ENCODE measurements at places on chromosomes 3 and 15.

- no peak for DNase-seq
These were observed 25.9 kb upstream of the UBE2Q2 start for GRCh38 chr15:75817138-75817935.

DNA sequence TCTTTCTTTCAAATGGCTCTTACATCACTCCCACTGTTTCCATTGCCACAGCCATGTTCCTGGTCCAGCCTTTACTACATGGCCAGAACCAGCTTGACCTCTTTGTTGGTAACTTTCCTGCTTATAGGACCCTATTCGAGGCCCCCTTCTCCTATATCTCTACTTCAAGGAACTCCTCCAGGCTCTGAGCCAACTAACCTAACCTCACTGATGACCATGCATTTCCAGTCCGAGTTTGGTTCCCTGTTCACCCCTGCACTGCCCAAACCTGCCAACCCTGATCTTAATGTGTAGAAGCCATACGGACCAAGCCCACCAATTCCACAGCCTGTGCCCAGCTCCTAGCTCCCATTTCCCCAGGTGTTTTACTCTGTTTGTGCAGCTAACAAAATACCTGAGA, 38.4 kb upstream of the TIPARP start:
- no peak for DNase-seq

- peak; percentile 52 for DNase-seq
These were observed 3.6 kb downstream of the SLC51A start for GRCh38 chr3:196219970-196220311.

- DNase-seq: no peak
These were observed 100.2 kb downstream of the C3orf70 start for GRCh38 chr3:185052631-185053030.

- no peak for DNase-seq
These were observed 19.7 kb upstream of the CGNL1 start for GRCh38 chr15:57356636-57357035.

DNA sequence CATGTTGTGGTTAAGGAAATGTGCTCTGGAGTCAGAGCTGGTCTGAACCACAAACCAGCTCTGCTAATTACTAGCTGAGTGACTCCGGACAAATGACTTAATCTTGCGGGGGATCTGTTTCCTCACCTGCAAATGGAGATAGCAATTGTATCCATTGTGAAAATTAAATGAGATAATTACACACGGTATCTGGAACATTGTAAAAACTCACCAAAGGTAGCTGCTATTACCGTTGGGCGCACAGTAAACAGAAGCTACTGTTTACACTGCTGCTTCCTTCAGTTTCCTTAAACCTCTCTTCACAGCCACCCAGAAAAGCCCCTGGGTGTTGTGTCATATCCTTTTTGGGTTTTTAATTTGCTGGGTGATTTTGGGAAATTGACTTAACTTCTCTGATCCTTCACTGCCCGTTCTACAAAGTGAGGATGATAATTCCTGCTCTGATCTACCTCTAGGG, 107.8 kb downstream of the MEGF11 start:
- peak; percentile 41 for DNase-seq

GRCh38 chr3:71238355-71238757, 345.2 kb downstream of the FOXP1 start:
- DNase-seq: no peak

- DNase-seq: no peak
These were observed 82.0 kb upstream of the EPHB3 start for GRCh38 chr3:184479426-184480126.

DNA sequence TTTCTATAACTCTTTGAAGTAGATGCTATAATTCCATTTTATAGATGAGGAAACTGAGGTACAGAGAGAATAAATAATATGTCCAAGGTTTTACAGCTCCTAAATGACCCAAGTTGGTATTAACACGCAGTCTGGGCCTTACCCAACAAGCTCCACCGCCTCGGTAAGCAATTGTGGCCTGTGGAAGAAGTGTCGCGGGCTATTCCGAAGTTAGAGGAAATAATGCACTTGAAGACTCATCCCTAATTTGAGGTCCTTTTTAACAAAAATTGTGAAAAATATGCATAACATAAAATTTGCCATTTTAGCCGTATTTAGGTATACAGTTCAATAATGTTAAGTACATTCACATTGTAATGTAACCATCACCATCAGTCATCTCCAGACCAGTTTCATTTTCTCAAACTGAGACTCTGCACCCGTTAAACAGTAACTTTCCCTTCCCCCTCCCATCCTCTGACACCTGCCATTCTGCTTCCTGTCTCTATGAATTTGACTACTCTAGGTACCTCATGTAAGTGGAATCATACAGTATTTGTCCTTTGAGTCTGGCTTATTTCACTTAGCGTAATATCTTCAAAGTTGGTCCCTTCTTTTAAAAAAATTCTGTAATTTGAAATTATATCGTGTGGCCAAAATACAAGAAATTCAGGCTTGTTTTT, 18.2 kb downstream of the IDH3A start:
- no peak for DNase-seq
